Activated T-helper 1 cell treated with anti-CD3 and anti-CD28 coated beads, Interleukin-2, amount 50 U/mL, for 16 hours (primary cell): ENCODE measurements at places on chromosomes 1 and 21.
A peak's percentile ranks its signal among the peaks of the same experiment; 100 is the strongest.

DNA sequence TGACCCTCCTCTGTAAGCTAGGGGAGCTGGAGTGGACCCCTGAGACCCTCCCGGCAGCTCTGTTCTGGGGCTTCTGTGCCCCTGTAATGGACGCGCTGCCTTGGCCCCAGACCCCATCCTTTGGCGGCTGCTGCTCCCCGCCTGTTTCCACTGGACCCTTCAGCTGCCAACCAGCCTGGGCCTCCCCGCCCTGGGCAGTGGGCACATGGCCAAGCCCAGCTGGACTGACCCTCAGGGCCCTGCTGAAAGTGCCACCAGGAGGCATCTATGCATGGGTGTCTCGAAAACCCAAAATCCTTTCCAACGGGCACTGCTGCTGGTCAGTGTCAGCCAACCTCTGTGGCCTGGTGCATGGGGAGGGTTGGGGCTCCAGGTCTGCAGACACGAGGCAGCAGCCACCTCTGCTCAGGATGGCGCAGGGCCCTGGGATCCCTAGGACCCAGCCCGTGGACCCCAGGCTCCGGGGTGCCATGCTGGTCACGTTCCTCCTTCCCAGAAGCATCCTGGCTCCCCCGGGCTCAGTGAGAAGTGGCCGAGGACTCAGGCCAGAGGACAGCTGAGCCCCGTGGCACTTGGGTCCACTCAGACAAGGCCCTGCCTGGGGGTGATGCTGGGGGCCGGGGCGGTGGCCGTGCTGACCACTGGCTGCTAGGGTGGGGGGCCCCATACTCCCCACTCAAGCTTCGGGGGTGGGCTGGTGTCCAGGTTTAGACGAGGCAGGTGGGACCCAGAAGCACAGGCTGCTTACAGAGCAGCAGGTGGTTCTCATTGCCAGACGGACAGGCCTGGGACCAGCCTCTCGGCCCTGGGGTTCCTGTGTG is 46.9 kb downstream of the SLX9 start:
- DNase-seq = no peak

DNA sequence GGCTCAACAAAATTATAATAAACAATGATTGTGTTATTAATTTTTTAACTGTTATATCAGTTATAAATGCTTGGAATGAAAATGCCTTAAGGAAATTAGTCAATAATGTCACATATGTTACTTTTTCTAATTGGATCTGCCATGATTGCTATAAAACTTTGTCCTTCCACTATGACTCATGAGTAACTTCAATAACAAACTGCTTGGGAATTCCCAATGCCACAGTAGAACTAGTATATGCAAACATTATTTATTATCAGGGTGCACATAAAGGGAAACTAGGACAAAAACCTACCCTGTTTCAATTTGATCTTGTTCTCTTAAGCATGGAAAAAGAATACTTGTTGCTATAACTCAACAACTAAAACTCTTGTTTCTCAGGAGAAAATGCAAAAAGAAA is 59.1 kb upstream of the PDC start:
- no peak for DNase-seq

- DNase-seq = no peak
Observed at GRCh38 chr1:196308176-196308575, 300.1 kb downstream of the KCNT2 start.

DNA sequence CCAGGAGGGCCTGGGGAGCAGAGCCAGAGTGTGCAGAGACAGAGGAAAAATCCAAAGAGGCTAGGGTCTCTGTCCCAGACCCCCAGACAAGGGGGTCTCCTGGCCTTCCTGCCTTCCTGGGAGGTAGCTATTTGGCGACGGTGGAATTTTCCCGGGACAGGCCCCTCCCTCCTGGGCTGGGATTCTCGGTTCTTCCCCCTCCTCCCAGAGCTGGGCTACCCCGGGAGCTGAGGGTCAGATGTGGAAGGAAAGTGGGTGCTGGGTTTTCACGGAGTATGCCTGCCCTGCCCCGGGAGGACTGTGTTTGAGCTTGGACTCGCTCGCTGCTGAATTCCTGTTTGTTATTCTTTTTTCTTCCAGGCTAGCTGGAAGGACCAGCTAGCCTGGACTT is 759 bp downstream of the AMPD2 start:
- DNase-seq = no peak

DNA sequence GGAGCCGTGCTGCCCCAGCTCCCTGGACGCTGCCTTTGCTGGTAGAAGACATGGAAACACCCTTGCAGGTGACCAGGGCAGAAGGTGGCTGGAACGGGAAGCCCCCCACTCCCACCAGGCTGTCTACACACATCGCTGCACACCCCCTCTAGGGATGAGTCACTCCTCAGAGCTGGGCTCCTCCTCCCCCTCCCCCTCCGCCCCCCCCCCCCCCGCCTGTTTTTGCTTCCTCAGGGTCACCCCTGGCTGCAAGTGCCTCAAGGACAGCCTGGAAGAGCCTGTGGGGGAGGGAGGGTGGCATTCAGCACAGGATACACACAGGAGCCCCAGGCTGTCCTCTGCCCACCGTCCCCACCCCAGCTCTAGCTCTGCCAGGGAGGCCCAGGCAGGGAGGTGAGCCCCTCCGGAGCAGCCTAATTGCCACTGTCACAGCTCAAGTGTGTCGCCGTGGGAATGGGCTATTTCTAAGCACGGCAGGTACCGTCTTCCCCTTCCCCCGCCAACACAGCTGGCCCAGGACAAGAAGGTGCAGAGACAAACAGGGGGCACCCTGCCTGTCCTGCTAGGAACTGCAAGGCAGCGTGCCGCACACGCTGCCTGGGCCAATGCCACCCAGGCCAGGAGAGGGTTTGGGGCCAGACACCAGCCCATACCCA is 2.5 kb downstream of the FNDC10 start:
- DNase-seq = no peak

DNA sequence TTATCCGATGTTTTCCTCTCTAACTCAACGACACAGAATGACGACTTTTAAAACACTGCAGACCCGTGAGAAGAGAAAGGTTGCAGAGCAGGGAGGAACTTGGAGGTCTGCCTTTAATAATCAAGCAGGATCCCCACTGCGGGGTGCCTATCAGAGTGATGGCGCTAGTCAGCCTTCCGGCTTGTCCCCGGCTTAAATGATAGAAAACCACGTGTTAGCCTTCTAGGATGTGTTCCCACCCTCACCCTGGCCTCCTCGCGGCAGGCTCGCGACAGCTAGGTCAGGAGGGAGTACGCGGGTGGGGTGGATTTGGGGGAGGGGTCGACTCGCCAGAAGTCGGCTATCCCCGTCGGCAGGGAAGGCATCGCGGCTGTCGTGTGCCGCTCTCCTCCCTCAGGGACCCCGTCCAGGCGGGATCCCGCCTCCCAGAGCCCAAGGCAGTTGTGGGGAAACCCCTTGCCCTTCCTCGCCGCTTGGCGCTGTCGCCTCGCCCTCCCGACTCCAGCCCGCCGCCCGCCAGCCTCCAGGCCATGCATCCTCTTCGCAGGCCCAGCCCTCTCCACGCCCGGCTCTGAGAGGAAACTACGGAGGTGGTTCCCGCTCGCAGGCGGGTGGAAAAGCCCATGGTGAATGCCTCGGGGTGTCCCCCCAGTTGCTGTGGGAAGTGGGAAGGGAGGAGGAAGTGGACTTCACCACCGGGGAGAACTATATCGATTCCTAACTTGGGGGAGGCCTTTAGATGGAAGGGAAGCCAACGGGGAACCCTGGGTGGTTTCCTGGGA is 1.1 kb upstream of the SMG7 start:
- peak; percentile 31 for DNase-seq

- DNase-seq = no peak
Observed at GRCh38 chr1:218388591-218388990, 43.5 kb downstream of the TGFB2 start.

GRCh38 chr1:184622136-184622823 is 132.4 kb downstream of the EDEM3 start:
- no peak for DNase-seq

DNA sequence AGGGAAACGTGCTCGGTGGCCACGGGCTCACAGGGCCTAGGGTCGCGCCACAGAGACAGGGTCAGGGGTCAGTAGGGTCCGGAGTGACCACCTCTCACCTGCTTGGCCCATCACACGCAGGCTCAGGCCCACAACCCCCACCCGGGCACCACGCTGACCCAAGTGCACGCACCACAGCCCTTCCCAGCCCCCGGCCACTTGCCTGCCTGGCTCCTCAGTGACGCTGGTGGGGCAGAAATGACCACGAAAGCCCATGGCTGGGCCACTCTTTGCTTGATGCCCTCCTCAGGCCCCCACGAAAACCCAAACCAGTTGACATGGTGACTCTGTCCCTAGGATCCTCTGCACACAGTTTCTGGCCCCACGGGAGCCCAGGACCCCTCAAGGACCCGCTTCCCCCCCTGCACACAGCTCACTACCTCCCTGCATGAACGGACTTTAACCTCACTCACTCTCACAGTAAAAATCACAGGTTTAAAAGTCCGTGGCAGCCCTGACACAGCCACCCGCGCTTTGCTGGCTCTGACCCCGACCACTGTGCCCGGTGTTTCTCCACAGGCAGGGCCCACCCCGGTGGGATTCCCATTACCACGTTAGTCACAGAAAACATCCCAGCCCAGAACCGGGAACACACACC is 20.7 kb downstream of the NADK start:
- DNase-seq = no peak

- DNase-seq = no peak
Observed at GRCh38 chr1:46687093-46687659, 15.5 kb downstream of the TEX38 start.

- DNase-seq = no peak
Observed at GRCh38 chr1:40848530-40849189, 13.5 kb downstream of the CITED4 start.

- DNase-seq = no peak
Observed at GRCh38 chr21:42156690-42157605, 62.0 kb upstream of the ABCG1 start.

DNA sequence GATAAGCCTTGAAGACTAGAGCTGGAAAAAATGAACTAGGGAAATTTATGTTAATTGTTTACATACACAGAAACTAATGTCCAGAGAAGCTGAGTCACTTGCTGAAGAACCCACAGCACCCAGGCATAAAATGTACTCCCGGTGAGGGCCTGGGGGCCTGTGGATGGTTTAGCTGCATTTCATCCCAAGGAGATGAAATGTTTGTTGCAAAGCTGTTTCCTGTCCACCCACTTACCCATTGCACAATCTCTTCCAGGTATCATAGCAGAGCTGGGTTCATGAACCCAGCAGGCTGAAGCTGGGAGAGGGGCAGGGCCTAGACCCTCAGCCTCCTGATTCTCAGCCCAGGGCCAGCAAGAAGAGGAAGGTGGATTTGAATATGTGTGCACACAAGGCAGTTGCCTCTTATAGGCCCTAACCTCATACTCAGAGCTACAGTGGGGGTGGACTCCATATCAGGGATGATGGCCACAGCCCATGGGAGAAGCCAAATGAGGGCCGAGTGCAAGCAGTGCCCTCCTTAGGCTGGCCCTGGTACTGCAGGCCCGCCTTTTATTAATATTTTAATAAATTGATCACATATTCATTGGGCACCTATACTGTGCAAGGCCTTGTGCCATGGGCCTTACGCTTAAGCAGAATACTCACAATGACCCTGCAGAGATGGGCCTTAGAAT is 110.8 kb downstream of the LACTBL1 start:
- DNase-seq = no peak

DNA sequence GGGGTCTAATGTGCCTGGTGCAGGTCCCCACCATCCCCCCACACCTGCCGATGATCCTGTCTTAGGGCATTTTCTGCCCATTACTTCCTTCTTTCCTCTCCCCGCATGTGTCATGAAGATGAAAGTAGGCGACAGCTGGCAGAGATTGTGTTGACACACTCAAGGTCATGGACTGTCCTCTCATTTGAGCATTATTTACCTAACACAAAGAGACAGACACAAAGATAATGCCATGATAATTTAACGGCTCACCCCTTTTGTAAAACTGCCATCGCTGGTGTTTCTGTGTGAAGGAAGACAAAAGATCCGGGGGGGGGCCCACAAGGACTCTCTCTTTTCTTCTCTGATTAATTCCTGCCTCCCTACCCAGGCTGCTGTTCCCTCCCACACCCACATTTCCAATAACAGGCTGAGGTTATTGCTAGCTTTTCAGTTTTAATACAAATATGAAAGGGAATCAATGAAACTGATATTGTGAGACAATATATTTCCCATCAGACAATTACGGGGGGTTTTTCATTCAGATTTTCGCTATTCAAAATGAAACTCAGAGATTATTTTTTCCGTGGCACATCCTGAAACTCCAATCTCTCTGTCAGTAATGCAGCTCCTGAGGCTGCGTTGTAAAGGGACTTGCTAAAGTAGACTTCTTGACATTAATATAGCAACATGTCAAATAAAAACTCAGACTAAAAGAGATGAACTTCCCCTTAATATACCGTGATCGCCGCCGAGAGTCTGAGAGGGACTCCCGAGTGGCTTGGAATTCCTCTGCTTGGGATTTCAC is 561.1 kb downstream of the NPHP4 start:
- no peak for DNase-seq

GRCh38 chr1:65189576-65190115 is 41.6 kb downstream of the AK4 start:
- no peak for DNase-seq

DNA sequence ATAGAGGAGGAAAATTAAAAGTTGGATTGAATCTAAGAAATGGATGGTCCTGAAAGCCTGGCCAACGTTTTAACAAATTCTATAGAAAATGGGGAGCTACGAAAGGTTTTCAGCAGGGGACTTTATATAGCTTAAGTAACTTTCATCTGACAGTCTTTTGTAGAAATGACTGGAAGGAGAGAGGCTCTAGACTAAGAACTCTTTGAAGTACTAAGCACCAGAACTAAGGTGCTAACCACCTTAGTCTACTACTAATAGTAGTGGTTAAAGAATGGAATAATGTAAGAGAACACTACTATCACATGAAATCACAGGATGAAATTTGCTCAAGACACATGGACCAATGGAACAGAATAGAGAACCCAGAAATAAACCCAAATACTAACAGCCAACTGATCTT is 126.1 kb downstream of the DENND1B start:
- no peak for DNase-seq

DNA sequence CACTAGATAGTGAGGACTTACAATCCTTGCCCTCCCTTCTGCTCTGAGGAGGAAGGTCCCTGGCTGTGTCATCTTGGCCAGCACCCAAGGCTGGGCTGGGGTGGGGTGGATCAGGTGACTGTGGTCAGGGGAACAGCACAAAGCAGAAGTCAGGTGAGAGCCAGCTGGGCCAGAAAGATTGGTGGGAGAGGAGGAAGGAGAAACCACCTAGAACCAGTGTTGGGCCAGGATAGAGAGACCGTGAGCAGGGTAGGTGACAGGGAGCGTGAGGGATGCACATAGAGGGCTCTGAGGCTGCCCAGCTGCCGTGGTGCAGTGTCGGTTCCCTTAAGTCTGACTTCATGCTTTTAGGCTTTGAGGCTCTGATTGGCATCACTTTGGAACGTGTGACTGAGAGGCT is 22.7 kb downstream of the NCF2 start:
- no peak for DNase-seq

GRCh38 chr1:28197682-28198415 is 21.4 kb upstream of the PTAFR start:
- no peak for DNase-seq

DNA sequence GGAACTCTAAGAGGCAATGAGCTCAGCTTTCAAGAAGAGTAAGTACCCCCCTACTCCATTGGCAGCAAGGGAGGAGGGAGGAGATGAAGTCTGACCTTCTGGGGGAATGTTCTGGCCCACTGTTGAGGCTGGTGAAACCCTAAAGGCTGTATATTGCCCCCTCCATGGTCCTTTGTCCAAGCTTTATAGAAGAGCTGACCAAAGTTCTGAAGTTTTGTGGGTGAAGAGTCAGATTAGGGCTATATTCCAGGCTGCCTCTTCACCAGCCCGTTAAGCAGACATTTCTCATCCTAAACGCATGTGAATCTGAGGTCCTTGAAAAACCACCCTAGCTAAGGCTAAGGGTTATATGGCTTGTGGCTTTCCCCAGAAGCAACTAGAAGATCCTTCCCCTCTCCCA is 1.4 kb downstream of the C1orf94 start:
- no peak for DNase-seq

GRCh38 chr1:48251821-48252220 is 29.3 kb downstream of the SLC5A9 start:
- no peak for DNase-seq
